Vein endothelial cell (primary cell): ENCODE measurements at places on chromosomes 5 and 9. TPM values are rescaled to one million over a fixed set of nuclear protein-coding genes. Genes with fewer than 3 reads are reported as not detected.

PAPPA gene
- total RNA-seq, result 0.33 and 0.38 TPM in 2 replicates

TAF11L3 gene
- total RNA-seq, result not detected in 2 replicates

SPINK13 gene
- total RNA-seq, result not detected in 2 replicates

TAF11L5 gene
- not detected in 2 replicates for total RNA-seq

BRINP1 gene
- 0.19 TPM in 1 of 2 replicates, not detected in the other for total RNA-seq

DMRT3 gene
- total RNA-seq, result not detected in 2 replicates

MARCOL gene
- not detected in 2 replicates for total RNA-seq

FBP2 gene
- not detected in 2 replicates for total RNA-seq

RLN1 gene
- total RNA-seq, result not detected in 2 replicates

GRAMD2B gene
- total RNA-seq, result 5.6 and 11.9 TPM in 2 replicates

C5orf52 gene
- total RNA-seq, result not detected in 2 replicates

SPARC gene
- total RNA-seq, result 1,259 and 1,486 TPM in 2 replicates

PCDHGA7 gene
- total RNA-seq, result 3.0 and 4.6 TPM in 2 replicates

PRSS3 gene
- 7.8 and 14.1 TPM in 2 replicates for total RNA-seq

POU5F2 gene
- 2.0 and 2.2 TPM in 2 replicates for total RNA-seq

SV2C gene
- not detected in 2 replicates for total RNA-seq

CCNJL gene
- 10.1 and 12.4 TPM in 2 replicates for total RNA-seq

MARVELD2 gene
- 4.8 and 6.2 TPM in 2 replicates for total RNA-seq

DNAH5 gene
- total RNA-seq, result 0.33 and 0.96 TPM in 2 replicates

PCDHGA11 gene
- 11.4 and 12.4 TPM in 2 replicates for total RNA-seq

CYLC2 gene
- total RNA-seq, result not detected in 2 replicates
